NCI-H187 treated with DMSO at 0.1 percent for 48 hours (cell line): ENCODE measurements at places on chromosomes 5 and 9.

GRCh38 chr5:116675626-116675910 lies 100.9 kb upstream of the SEMA6A start:
- DNase-seq = no peak

DNA sequence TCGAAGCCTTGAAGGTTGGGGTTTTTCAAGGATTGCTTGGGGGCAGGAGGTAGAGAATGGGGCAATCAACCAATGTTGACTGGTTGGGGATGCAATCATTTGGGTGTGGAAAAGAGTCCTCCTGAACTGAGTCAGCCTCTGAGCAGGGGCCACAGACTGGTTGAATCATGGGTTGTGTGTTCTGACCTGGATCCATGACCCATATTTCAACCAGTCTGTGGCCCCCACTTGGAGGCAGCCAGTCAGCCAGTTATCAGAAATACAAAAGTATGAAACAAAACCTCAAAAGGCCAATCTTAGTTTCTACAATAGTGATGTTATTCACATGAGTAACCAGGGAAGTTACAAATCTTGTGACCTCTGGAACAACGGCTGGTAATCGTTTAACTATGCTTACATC lies 81.4 kb upstream of the RANBP6 start:
- DNase-seq = no peak

DNA sequence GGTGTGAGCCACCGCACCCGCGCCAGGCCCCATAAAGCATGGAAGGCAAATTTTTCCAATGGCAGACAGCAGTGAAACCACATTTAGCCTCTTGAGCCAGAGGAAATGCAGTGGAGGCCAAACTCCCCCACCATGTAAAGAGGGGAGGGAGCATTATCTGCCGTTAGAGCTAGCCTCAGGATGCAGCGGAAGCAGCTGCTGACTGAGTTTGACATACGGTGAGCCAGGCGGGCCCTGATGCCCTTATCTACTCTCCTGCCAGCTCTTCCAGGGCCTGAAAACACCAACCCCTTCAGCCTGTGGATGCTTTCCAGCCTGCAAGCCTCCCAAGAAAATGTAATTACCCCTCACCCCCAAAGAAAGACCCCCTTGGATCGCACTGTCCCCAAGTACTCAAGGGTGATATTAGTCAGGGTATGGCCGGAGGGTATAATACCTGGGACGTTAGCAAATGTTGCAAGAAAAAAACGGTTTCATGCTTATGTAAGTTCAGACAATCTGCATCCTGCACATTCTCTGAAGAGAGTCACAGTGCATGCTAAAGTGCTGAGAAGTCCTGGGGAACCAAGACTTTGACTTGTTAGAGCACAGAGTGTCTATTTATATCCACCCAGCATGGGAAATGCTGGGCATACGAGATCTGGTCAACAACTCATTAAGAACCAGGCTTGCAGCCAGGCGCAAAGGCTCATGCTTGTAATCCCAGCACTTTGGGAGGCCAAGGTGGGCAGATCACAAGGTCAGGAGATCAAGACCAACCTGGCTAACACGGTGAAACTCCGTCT lies 11.3 kb upstream of the GGTA1 start:
- no peak for DNase-seq

GRCh38 chr9:78296201-78296892 lies 578 bp upstream of the PSAT1 start:
- DNase-seq = no peak

GRCh38 chr5:132629230-132629944 lies 28.6 kb upstream of the IL13 start:
- no peak for DNase-seq

DNA sequence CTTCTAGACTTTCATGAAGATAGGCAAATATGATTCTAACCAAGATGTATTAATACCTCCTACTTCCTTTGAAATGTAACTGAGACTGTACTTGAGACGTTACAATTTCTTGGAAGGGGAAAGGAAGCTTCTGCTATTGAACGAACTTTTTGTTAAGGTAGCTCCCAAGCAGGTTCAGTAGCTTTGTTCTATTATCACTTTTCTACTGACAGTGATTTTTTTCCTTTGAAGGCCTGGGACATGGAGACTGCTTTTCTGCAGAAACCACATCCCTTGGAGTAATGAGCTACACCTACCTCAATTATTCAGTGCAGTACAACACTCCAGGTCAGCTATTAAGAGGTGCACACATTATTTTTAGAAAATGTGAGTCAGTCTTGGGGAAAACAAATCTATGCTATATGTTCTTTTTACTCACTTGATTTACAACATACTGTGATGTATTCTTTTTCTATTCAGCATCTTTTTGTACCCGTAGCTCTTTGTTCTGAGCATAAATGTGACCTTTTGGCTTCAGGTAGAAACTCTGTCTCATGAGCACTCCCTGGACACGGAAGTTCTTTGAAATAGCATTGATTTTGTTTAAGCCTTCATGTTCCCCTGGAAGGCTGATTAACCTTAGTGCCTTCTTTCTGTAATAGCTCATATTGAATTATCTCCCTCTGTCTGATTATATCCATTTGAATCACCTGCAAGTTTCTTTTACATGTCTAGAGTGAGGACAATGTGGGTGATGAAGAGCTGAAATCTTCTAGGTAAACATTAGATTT lies 56.5 kb upstream of the CDKN2B start:
- DNase-seq = no peak

GRCh38 chr9:5633243-5633642 lies 4.3 kb downstream of the RIC1 start:
- DNase-seq = no peak

DNA sequence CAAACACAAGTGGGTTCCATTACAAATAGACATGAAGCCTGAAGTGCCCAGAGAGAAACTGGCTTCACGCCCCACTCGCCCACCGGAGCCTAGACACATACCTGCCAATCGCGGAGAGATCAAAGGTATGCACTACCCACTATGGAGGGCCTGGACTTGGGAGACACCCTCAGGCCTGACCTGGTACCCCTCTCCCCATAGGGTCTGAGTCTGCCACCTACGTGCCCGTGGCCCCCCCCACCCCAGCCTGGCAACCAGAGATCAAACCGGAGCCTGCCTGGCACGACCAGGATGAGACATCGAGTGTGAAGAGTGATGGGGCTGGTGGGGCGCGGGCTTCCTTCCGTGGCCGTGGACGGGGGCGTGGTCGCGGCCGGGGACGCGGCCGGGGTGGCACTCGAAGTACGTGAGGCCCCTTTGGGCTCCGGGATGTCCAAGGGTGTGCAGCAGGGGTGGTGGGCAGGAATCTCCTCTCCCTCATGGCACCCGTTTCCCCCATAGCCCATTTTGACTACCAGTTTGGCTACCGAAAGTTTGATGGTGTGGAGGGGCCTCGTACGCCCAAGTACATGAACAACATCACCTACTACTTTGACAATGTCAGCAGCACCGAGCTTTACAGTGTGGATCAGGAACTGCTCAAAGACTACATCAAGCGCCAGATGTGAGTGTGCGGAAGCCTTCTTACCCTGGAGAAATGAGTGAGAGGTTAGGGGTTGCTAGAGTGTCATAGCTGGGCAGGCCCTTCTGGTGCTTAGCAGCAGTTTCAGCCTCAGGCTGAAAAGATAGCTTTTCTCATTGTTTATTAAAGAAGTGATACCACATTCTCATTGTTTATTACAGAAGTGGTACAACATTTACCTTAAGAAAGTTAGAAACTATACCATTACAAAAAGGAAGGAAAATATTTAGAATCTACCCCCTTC lies 38.7 kb downstream of the LARP1 start:
- no peak for DNase-seq

DNA sequence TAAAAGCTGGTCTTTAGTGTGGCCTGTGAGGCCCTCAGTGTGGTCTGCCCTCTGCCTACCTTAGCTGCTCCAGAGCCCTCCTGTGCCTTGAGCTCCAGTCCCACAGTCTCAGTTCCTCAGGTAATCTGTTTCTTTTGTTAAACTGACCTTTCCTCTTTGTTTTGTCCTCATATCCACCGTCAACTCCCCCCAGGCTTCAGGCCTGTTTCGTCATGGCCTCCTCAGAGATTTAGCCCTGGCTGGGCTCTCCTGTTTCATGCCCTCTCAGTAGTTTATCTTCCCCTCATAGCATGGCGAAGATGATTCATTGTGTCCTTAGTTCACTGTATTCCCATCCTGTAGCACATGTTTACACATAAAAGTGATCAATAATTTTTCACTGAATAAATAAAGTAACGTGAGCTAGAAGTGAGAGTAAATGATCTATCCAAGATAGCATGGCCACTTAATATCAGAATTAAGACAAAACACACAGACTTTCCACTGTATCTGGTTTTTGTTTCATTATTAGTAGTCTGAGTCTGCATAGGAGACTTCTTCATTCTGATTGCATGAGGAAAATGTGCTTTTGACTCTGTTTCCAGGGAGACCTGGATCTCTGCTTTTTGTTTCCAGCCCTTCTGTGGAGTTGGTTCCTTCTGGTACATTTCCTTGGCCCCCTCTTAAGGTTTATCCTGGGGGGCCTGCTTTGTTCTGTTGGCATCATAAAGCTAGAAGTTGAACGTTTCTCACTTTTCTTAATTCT lies 70.5 kb downstream of the SNX24 start:
- no peak for DNase-seq

- no peak for DNase-seq
Measured at GRCh38 chr5:126918615-126918957, 111.8 kb downstream of the MARCHF3 start.

DNA sequence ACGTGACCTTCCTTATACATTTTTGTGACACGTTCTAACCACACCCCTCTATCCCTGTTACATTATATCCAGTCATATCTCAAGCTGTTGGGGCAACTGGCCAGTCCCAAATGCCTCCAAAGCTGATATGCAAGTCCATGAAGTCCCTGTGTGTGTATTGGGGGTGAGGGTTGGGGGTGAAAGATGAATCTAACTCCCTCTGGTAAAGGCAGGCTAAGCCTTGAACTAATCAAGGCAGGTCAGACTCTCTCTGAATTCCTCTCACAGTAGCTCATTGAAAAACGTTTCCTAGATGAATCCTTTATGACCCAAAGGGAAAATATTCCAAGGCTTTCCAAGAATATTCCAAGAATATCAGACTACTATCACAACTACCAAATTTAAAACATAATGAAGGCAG lies 174.4 kb downstream of the MUSK start:
- no peak for DNase-seq

DNA sequence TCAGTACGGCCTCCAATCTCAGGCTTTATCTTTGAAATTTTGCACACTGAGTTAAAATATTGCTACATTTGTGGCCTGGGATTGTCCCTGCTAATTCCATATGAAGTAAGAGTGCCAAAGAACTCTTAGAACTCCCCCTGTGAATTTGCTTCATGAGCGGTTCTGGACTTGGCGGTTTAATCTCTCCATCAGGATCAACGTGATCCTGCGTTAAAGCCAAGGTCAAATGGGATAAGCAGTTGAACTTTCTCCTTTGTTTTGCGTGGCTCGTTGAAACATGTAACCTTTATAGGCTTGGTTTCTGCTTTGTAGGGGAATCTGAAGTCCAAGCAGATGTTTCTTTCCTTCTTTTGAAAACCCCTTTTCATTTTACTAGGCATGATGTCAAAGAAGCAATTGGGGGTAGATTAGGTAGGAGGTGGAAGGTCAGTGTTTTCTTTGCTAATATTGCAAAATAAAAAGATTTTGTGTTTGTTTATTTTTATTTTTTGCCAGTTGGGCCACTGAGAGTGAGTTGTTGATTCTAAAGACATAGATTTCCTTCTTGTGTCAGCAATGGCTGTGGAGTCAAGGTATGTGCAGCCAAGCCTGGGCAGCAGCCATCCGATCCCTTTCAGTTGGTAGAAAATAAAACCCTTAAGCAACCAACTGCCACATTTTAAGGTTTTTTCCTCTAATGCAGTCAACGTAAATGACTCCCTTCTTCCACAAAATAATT lies 390.8 kb downstream of the NNT start:
- no peak for DNase-seq

DNA sequence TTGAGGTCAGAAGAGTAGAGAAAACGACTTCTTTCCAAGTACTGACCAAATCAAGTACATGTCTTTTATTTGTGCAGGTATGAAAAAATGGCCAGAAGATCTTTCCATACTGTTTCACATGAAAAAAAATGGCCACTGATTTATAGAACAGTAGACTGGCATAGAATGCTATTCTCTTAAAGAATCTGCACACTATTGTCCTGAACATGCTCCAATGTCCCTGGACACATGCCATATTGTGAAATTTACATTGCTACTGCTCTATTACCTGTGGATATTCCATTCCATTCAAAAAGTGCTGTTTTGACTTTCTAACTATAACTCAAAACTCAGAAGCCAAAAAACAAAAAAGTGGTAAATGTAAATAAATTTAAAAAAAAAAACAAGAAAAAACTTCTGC lies 60.6 kb downstream of the FBXL17 start:
- DNase-seq = no peak

- no peak for DNase-seq
Measured at GRCh38 chr5:38188591-38188990, 69.8 kb upstream of the EGFLAM start.

- DNase-seq = no peak
Measured at GRCh38 chr9:133600739-133601138, 8.4 kb downstream of the FAM163B start.

- DNase-seq = no peak
Measured at GRCh38 chr9:93301911-93302541, 118.1 kb downstream of the WNK2 start.

- no peak for DNase-seq
Measured at GRCh38 chr9:107437716-107438115, 51.9 kb downstream of the KLF4 start.
